Right cardiac atrium (tissue), 5 donors: ENCODE measurements at places on chromosomes 13 and 19. TPM values are rescaled to one million over a fixed set of nuclear protein-coding genes. Genes with fewer than 3 reads are reported as not detected.

DNA sequence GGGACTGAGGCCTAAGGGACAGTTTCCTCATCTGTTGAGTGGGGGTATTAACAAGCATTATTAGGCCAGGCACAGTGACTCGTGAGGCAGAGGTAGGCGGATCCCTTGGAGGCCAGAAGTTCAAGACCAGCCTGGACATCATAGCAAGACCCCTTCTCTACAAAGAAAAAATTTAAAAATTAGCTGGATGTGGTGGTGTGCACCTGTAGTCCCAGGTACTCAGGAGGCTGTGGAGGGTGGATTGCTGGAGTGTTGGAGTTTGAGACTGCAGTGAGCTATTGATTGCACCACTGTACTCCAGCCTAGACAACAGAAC, 11.3 kb upstream of the FOSB start:
- DNase-seq = no peak

DNA sequence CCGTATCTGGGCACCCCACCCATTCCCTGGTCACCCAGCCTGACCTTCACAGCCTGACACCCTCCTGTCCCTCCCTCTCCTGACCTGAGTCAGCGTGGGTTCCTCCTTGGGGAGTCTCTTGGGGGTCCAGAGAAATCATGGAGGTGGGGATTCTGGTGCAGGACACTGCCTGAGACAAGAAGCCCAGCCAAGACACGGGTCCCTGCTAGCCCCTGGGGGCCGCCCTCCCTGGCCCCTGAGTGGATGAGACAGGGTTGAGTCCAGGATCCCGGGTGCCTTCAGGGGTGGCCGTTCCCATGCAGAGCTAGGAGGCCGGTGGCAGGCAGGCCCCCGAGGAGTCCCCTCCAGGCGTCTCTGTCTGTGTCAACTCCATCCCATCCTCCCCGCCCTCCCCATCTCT, 1.6 kb downstream of the MAP2K7 start:
- DNase-seq = peak; percentile 55

LYL1 gene
- total RNA-seq = 11.9 TPM

DNA sequence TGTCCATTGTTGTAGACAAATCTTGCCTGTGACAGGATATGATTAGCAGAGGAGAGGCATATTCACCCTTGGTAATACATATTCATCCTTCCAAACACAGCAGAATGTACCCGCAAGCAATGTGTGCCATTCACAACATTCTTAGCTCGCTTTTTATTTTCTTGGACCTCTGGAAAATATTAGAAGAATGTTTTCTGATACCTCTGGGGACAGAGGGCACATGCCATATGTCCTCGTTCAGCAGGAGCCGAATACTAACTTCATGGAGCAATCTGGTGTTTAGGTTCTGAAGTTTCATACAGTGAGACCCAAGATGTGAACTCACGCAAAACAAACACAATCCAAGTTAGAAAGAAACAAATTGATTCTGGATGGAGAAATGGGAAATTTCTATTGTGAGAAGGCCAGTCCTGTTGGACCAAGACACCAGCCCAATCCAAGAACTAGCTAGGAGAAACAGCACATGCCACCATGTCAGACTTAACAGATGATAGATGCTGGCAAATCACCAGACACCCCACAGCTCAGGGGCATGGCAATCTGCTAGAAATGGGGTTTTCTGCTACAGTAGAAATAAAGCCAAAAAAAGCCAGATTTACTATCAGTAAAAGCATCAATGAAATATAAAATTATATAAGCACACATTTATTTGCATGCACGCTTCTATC, 297.4 kb downstream of the DCLK1 start:
- DNase-seq = no peak

C19orf67 gene
- not detected for total RNA-seq

- no peak for DNase-seq
Measured at GRCh38 chr19:39516270-39516669, 1.3 kb downstream of the SELENOV start.

ABCA7 gene
- total RNA-seq = 7.5 TPM

DNA sequence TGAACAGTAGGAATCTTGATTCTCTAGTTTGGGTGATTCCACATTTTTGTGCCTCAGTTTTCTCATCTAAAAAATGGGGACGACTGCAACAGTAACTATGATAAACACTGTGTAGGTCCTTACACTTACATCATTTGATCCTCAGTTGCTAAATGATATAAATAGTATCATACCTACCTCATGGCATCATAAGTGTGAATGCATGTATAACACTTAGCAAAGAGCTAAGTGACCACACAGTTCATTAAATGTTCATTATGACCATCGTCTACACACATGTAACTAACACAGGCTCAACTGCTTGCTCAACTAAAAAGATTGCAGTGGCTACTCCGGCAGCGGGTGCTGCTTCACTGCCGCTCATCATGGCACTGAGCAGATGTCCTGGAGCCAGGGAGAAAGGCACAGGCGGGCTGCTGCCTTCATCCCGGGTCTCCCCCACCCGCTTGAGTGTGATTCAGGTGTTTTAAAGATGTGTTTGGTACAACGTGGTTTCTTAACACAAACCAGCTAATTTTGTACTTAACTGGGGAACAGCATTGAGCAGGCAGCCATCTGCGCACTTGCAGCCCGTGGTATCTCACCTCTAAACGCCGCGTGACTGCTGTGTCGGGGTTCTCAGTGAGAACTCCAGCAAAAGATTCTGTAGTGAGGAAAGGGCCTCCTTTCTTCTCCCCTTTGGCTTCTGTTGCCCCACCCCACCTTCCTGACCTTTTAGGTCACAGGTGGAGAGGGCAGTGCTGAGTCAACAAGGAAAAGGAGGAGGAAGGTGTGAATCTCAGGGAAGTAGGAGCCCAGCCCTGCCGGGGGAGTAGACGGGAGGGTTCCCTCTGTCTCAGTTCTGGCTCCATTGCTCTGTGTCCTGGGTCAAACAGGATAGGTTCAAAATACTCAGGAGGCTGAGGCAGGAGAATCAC, 11.7 kb upstream of the ACTN4 start:
- peak; percentile 4 for DNase-seq

OR7A5 gene
- not detected for total RNA-seq

ADGRE3 gene
- total RNA-seq = not detected

DNA sequence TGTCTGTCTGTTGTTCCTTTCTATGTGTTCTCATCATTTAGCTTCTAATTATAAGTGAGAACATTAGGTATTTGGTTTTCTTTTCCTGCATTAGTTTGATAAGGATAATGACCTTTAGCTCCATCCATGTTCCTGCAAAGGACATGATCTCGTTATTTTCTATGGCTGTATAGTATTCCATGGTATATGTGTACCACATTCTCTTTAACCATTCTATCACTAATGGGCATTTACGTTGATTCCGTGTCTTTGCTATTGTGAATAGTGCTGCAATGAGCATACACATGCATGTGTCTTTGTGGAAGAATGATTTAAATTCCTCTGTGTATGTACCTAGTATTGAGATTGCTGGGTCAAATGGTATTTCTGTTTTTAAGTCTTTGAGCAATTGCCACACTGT, 1799.7 kb downstream of the SLITRK5 start:
- DNase-seq = no peak

ALKBH7 gene
- 95.6 TPM for total RNA-seq

- no peak for DNase-seq
Measured at GRCh38 chr19:9586764-9587163, 2.5 kb upstream of the ZNF121 start.

GRCh38 chr19:30733826-30734550, 361.8 kb downstream of the ZNF536 start:
- DNase-seq = no peak

- DNase-seq = no peak
Measured at GRCh38 chr13:40159736-40160135, 504.3 kb downstream of the COG6 start.

DNA sequence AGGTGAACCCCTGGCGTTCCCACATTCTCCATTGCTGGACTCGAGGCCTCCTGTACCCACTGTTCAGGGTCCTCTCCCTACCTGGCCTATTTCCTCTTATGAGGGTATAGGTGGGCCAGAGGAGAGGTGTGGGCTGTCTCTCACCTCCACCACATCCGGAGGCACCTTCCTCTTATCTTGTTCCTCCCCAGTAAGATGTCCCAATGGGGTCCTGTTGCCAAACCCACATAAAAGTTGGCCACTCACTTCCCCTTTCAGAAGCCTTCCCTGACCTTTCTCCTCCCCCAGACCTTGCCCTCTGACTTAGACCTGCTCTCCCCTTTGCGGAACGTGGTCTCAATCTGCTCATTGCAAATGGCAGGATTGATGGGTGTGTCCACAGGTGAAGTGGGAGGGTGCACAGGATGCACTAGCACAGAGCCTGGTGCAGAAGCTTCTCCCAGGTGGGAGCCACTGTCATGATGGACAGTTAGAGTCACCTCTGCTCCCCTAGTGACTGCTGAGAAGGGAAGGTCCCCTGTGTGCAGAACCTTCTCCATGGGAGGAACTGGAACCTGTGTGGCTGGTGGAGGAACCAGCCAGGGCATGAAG, 1.3 kb downstream of the CYP4F3 start:
- no peak for DNase-seq

GRCh38 chr19:33486407-33486806, 35.2 kb downstream of the PEPD start:
- DNase-seq = no peak

GRCh38 chr13:102838982-102839381, 6.8 kb upstream of the ERCC5 start:
- no peak for DNase-seq

GRCh38 chr13:109326601-109327000, 459.8 kb downstream of the IRS2 start:
- no peak for DNase-seq

SLC7A9 gene
- 0.18 TPM for total RNA-seq

POU2F2 gene
- total RNA-seq = 1.5 TPM

GRCh38 chr13:25148402-25148771, 23.7 kb downstream of the AMER2 start:
- DNase-seq = no peak

DNA sequence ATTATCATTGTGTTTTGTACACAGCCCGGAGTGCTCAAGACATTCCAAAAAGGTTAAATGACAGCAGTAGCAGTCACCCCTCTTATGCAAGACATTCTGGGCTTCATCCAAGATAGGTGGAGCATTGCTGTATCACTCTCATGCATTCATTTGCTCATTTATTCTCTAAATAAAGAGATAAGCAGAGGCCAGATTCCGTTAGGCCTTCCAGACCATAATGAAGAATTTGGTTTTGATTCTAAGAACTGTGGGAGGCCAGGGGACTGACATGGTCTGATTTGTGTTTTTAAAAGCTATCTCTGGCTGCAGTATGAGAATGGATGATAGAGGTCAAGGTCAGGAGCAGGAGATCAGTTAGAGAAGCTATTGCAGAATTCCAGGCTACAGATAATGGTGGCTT, 145.8 kb downstream of the KCNRG start:
- no peak for DNase-seq

ZSCAN4 gene
- total RNA-seq = not detected

CNFN gene
- total RNA-seq = 0.91 TPM

- DNase-seq = peak; percentile 58
Measured at GRCh38 chr13:72536714-72537394, 190.6 kb downstream of the MZT1 start.

GRCh38 chr19:6352381-6353165, 8.8 kb upstream of the CLPP start:
- DNase-seq = no peak

DNA sequence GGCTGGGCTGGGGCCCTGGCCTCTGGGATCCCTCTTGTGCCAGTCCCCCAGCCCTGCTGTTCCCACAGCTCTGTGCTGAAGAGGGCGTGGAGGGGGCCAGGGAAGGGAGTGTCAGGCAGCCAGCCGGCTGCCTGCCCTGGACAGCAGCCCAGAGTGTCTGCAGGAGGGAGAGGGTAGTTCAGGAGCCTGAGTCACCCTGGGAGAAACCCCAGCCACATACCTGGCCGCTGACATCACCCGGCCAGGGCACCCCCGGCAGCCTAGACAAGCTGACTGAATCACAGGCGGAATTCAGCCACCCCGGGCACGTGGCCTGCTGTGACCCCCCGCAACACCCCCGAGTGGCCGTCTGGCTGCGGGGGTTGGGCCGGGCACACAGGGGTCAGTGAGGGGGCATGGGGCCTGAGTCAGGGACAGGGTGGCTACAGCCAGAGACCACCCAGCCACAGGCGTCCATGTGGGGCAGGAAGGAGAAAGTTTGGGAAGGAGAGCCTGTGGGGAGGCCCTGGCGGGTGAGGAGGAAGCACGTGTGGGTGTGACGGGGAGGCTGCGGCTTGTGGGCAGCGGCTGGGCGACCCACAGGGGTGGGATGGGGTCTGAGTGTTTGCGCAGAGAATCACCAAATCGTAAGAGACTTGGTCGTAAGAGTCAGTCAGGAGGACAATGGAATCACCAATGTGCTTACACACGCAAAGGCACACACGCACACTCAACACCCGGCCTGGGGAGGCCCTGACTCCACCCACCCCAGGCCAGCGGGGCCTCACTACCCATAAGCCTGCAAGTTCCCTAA, 11.9 kb upstream of the FOSB start:
- DNase-seq = peak; percentile 93

DNA sequence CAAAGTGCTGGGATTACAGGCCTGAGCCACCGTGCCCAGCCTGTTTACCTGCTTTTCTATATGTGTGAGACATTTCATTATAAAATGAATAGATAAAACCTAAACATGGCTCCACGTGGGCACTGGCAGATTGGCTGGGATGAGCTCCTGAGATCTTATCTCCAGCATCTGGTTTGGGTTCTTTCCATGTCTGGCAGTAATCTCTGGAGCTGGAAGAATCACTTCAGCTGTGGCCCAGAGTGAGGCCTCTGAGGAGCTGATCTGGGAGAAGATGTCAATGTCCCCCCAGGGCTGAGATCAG, 5.5 kb upstream of the SULT2A1 start:
- DNase-seq = no peak

- DNase-seq = no peak
Measured at GRCh38 chr13:94345374-94346195, 133.9 kb downstream of the DCT start.

APOC4 gene
- not detected for total RNA-seq

DNA sequence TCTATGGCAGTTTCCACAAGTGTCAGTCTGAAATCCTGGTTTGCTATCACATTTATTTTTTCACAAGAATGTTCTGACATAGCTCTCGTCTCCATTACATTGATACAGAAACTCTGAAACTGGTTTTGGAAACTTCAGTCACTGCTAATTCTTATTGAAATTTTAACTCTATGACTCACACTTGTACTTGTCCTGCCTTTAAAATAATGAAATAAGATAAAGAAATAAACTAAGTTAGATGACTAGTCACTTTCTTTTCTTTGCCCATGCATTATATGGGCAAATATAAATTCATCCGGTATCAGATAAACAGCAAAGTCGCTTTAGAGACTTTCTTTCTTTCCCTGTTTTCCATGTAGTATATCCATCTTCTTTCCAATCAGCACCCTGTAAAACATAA, 257.5 kb downstream of the PCDH9 start:
- DNase-seq = no peak

DNA sequence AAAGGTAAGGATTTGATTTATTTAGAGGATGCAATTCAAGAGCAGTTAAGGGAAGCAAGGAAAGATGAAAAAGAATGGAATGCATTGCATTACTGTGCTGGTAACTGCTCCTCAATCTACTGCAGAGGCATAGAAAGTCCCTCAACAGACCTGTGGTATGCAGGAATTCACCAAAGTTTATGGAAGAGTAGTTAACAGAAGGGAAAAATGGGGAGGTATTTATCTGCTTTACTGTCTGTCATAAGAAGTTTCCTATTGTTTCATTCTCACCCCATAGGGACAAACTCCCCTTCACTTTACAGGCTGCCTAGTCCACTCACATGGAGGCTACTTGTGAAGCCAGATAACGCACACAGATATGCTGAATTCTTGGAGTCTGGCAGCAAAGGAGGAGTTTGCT, 354.9 kb upstream of the SPRY2 start:
- no peak for DNase-seq
